ENCODE measurements at places on chromosomes 1 and 21.

DNA sequence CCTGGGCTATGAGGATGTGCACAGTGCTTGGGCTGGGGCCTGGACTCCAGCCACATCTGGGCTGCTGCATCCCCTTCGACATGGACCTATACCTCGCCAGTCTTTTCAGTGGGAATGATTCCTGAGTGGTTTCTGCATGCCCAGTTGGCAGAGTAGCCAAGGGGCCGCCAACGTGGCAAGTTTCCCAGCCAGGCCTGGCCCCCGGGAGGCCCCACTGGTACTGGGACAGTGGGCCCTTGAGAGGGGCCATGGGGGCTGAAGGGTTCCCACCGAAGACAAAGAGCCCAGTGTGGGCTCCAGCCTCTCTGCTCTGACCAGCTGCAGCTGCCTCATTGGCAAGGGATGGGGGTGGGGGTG is 15.4 kb downstream of the RAP1GAP start:
- DNase-seq = no peak

DNA sequence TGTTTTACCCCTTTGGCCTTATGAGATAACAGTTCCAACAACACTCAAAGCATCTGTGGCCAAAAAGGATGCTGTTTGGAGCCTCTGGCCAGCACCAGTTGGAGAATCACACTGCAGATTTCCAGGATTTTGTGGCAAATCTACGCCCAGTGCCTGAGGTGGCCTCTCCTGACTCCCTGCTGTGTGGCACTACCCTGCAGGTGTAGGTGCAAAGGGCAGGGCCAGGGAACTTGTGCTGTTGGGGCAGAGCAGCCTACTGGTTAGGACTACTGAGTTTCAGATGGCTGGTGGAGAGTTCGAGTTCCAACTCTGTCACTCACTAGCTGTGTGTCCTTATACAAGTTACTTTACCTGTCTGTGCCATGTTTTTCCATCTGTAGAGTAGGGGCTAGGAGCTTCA is 170.5 kb downstream of the PTPRU start:
- no peak for DNase-seq

GRCh38 chr1:234398849-234399381 is 25.7 kb downstream of the COA6 start:
- DNase-seq = no peak

- DNase-seq = no peak
Observed at GRCh38 chr1:222653178-222653827, 35.4 kb downstream of the MIA3 start.

- DNase-seq = no peak
Observed at GRCh38 chr21:45436351-45437065, 31.5 kb downstream of the COL18A1 start.

GRCh38 chr1:25064465-25065240 is 134.6 kb upstream of the RUNX3 start:
- DNase-seq = no peak

- DNase-seq = no peak
Observed at GRCh38 chr1:95415146-95415545, 181.1 kb downstream of the RWDD3 start.

DNA sequence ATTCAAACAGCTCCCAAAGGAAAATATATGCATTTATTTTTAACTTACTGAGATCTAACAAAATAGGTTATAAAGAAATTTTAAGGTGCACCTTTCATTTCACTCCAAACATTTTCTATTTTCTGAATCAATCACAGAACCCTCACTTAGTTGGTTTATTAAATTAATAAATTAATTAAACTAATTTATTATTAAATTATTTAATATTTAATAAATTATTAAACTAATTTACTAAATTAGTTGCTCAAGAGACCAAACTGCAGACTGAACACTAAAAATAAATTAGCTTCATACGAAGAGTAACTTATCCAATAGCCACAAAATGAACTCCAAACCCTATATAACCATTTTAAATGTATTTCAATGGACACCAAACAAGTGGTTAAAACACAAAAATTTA is 68.0 kb downstream of the PRPF38A start:
- no peak for DNase-seq

DNA sequence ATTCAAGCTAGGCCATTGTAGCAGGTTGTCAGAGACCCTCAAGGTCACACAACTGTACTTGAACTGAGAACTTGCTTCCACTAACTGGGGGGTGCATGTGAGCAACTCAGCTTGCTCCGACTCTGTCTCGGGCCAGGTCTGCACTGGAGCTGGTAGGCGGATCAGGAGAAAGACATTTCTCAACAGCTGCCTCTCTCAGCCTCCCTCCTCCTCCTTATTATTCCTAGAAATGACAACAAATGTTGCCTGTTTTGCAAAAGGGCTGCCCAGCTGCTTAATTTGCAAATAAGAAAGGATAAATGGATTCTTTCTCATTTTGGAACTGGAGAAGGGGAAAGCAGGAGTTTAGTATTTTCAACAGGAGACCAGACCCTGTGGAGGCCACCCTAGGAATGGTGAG is 140.5 kb downstream of the RHOU start:
- DNase-seq = no peak

GRCh38 chr1:162141281-162142054 is 72.0 kb downstream of the NOS1AP start:
- DNase-seq = no peak

GRCh38 chr21:45897191-45898027 is 84.2 kb upstream of the COL6A1 start:
- no peak for DNase-seq

DNA sequence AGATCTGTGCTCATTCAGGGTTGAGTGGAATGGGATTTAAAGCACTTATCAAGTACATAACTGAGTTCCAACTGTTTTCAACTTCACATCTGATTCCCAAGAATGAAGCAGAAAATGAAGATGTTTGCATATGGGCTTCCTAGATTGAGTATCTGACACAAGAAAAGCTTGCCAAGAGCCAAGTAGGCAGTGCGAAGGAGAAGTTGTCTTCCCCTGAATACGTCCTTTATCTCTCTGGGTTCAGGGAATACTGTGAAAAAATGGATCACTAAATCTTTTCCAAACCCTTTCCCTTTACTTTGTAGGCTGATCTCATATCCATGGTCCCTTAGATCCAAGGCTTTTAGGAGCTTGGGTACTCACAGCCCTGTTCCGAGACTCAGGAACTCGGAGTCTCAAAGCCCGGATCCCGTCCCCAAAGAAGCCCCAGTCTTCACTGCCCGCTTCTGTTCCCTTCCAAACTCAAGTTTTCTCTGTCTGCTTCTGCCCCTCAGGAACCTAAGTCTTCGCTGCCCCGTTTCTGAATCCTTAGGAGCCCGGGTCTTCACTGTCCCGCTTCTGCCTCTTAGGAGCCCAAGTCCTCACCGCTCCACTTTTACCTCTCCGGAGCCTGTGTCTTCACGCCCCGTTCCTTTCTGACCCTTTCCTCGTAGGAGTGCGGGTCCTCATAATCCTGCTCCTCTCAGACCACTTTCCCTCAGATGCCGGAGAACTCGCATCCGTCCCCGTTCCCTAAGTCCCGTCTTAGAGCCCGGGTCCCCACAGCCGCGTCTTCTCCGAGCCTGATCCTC is 616 bp downstream of the TAF12 start:
- DNase-seq = no peak

- DNase-seq = no peak
Observed at GRCh38 chr1:29716306-29716705, 480.0 kb downstream of the PTPRU start.

DNA sequence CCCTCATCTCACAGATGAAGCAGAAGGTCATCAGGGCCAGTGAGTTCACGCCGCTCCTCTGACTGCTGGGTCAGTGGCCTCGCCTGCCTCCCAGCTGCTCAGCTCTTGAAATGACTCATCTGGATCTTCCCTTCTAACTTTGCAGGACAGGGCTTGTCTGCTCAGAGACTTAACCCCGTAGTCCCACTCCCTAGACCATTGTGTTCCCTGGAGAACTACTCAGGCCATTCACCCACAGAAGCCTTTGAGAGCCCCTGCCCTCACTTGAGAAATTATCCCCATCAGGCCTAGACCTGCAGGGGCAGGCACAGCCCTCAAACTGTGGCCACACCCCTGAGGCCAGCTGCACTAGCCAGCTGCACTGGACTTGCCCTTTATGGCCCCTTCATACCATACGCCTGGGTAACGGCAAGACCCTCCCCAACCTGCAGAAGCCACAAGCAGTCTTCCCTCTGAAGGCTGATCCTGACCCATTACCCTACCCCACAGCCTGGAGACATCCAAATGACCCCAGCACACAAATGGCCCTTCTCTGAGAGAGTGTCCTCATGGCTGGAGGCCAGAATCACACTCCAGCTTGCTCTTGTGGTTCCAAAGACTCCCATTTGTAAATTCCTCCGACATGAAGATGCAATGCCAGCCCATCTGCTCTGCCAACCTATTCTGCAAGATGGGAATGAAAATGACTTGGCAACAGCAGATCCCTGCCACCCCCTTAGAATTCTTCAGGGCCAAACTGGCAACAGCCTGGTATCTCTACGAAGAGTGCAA is 33.2 kb downstream of the RCSD1 start:
- no peak for DNase-seq

DNA sequence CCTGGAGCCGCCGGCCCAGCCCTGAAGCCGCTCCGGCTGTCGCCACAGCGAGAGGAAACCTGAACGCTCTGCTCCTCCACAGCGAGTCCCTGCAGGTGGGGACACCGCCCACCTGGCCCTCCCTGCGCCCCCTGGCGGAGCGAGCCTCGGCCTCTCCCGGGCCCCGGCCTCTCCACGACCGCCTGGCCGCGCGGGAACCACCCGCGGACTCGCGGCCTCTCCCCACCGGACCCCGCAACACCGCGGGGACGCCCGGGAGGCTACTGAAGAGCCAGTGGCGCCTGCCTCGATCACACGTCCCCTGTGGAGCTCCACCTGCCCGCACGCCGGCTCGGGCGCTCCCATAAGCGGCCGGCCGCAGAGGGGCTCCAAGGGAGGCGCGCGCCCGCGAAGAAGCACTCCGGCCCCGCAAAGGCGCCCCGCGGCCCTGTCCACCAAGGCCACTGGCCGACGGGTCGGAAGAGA is 109.6 kb downstream of the KCNN3 start:
- no peak for DNase-seq

GRCh38 chr1:212285685-212286555 is 710 bp downstream of the PPP2R5A start:
- DNase-seq = no peak

DNA sequence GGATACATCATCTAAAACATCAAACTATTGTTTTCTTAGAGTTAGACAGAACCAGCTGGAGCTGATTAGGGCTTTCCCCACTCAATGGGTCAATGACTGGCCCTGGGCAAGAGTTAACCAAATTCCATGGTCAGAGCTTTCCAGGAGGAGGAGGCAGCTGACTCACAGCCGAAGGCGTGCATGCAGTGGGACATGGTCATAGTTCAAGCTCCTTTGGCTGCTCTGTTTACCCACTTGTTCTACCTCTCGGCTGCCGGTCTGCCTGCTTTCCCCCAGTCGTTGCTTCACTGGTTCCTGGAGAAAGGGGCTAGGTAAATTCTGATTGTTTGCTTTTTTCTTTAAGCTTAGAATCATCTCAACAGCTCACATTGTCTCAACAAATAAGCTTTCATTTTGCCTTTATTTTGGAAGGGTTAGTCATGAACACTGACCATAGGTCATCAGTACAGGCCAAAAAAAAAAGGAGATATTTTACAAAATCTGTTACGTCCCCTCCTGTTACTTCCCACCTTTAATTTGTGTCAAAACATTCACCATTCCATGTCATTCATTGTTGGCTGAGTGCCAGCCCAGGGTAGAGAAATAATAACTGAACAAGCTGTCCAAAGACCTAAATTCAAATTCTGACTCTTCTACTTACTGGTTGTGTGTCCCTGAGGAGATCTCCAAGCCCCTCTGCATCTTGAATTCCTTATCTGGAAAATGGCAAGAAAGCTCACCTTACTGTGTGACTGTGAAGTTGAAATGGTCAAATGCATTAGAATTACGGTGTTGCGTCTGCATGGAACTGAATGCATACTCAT is 12.0 kb downstream of the MAB21L3 start:
- peak; percentile 59 for DNase-seq

DNA sequence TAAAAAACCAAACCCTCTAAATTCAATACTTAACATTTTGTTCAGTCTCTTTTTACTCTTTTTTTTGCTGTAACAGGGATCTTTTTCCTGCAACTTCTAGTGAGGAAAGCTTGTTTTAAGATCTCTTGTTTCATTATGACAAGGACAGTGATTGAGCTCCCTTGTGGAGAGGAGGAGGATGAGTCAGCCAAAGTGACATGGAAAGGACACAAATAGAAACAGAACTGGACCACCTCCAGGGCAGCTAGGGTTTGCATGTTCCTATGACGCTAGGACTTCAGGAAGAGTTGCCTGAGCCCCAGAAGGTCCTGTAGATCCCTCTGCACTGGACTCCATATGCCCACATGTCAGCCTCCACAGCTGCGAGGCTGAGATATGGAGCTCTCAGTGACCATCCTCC is 212.6 kb upstream of the FAM78B start:
- DNase-seq = no peak

DNA sequence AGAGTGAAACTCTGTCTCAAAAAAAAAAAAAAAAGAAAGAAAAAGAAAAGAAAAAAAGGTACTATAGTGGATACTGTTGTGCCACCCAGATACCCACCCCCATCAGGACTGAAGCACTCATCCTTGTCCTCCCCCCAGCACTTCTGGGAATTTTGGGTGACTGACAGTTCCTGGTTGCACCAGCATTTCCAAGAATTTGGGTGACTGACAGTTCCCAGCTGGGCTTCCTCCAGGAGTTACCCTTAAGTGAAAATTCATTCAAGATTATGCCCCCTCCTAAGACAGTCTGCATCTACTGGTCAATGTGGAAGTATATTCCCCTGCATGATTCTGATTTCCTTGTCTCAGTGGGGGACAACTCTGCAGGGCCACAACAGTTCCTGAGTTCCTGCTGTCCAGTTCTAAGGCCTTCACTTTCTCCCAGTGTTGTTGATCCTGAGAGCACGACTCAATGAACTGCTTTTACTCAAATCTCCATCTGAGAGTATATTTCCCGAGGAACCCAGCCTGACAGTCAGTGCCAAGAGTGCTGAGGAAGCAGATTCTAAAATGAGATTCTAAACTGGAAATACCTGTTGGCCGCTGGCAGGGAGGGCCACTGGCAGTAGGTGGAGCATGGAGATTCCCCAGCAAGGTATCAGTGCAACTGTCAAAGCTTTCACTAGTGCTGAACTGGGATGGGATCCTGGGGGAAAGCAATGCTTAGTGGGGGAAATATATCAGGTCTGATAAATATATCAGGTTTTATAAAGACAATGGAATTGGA is 18.5 kb downstream of the RIIAD1 start:
- no peak for DNase-seq

- no peak for DNase-seq
Observed at GRCh38 chr1:235885655-235886262, 19.1 kb upstream of the LYST start.

DNA sequence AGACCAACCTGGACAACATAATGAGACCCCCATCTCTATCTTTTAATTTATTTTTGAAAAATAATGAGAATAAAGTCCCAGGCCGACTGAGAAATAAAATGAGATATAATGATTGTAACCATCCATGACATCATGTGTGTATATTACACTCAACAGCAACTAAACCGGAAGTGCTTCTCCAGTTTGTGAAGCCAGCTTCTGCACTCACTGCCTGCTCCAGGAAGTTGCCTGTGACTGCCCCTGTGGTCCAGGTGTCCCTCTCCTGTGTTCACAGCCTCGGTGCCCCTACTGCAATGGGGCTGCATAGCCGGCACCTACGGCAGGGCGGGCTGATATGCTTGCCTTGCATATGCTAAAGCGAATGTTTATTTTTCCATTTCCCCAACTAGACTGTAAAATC is 68.3 kb downstream of the SSBP3 start:
- no peak for DNase-seq

- DNase-seq = no peak
Observed at GRCh38 chr1:45230537-45230936, 24.1 kb upstream of the ZSWIM5 start.
